ENCODE measurements at places on chromosomes 2 and 18.
A peak's percentile ranks its signal among the peaks of the same experiment; 100 is the strongest.

DNA sequence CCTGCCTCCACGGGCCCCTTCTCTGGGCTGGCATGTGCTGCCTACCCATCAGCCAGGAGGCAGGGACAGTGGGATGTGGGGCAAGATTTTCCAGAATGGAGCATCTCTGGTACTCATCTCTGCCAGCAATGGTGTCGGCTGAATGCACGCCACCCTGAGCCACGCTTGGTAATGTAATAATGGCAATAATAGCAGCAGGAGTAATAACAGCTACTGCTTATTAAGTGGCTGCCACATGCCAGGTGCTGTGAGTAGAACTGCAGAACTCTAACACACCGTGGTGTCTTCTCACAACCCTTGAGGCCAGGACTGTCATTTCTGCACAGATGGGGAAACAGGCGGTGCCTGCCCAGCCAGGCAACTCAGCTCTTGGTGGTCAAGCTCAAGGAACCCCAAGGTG, 113.6 kb downstream of the CELF4 start:
- DNase-seq, result no peak

- no peak for DNase-seq
Measured at GRCh38 chr2:55155206-55155605, 76.9 kb downstream of the CLHC1 start.

DNA sequence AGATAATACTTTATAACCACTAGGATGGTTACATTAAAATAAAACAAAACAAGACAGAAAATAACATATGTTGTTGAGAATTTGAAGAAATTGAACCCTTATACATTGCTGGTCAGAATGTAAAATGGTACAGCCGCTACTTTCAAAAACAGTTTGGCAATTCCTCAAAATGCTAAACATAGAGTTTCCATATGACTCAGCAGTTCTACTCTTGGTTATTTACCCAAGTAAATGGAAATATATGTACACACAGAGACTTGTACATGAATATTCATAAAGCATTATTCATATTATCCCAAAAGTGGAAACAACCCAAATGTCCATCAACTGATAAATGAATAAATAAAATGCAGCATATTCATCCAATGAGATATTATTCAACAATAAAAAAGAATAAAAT, 92.5 kb upstream of the LRATD1 start:
- no peak for DNase-seq

DNA sequence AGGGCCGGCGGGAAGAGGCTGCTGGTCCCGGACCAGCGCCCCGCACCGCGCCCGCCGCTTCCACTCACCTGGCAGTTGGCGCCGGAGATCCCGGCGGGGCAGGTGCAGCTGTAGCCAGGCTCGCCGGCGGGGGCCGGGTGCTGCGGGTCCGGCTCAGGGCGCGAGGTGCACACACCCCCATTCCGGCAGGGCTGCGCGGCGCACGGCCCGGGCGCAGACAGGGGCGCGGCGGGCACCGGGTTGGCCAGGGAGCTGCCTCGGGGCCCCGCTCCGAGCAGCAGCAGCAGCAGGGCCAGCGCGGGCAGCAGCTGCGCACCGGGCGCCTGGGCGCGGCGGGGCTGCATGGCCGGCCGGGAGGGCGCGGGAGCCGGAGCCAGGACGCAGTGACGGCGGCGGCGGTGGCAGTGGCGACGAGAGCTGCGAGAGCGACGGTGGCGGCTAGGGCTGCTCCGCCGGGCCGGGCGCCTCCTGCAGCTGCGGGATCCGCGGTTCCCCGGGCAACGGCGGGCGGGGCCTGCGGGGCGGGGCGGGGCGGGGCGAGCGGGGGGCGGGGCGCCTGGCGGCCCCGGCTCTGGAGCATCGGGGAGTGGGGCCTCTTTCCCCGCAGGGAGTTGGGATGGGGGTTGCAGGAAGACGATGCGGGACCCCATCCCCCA, at the start of gene DNER:
Gene DNER (minus strand): TSS at position 476 of the 656 bp plus-strand sequence. CDS start 132 bp downstream, at position 344.
- DNase-seq, result peak; percentile 10

- DNase-seq, result no peak
Measured at GRCh38 chr2:207202645-207203044, 36.9 kb upstream of the KLF7 start.

- DNase-seq, result no peak
Measured at GRCh38 chr18:37559194-37559593, 6.4 kb downstream of the CELF4 start.

DNA sequence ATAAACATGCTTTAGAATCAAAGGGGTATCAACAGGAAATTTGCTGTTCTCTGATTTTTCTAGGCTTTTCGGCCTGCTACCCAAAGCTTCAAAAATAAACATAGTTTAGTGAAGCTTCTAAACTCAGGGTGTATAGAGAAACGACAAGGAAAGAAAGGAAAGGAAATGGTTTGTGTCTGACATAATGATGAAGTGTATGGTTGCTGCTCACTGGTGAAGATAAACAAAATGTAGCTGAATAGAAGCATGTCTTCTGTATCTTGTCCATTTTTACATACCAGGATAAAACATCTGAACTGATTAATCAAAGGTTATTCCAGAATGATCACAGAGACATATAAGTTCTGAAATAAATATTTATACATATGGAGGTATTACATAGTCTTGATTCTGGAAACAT, 1324.6 kb upstream of the NRXN1 start:
- DNase-seq, result no peak

- no peak for DNase-seq
Measured at GRCh38 chr2:45782436-45782835, 131.0 kb downstream of the PRKCE start.

DNA sequence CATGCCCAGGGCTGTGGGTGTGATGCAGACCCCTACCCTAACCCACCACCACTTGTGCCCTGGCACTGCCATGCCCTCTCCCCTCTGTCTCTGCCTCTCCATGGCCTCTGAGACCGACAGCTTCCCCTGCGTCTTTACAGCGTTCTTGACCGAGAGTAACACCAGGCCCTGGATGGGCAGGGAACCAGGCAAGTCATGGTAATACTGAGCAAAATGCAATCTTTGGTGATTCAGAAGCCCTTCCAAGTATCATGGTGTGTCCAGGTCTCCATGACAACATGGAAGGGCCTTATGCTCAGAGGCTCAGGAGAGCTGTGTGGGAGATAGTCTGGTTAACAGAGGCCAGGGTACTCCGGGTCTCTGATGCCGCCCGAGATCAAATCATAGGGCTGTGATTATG, 176.1 kb downstream of the KLHL29 start:
- no peak for DNase-seq
